ENCODE measurements at places on chromosomes 11 and 22.
A peak's percentile ranks its signal among the peaks of the same experiment; 100 is the strongest.

DNA sequence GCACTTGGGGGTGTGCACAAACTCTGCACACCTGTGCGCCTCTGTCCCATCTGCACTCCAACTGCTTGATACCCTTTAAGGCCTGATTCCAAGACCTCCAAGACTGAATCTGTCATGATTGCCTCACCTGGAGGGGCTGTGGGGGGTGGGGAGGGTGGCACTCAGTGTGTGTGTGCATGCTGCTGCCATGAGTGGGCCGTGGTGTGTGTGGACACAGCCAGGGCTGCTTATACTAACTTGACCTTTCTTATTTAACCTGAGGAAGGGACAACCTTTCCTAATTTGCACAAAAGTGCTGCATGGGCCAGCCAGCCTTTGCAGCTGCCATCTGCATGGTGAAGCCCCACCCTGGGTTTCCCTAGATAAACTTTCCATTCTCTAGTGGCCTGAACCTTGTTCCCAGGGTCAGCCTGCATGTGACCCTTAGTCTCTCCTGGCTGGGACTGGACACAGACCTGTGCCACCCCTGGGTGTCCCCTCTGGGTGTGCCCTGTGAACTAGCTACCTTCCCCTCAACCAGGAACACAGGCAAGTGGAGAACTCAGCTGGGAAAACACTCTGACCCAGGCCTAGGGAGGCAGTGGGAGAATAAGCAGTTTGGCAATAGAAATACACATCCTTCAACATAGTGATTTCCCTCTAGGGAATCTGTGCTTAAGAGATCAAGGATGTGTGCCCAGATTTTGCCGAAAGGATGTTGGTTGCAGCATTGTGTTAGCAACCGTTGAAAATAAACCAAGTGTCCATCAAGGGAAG, 45.4 kb upstream of the DKK3 start:
- no peak for DNase-seq

GRCh38 chr11:75850787-75851186, 35.8 kb downstream of the UVRAG start:
- no peak for DNase-seq

- DNase-seq: no peak
Measured at GRCh38 chr11:44915621-44916020, 35.1 kb downstream of the TP53I11 start.

- DNase-seq: no peak
Measured at GRCh38 chr11:90842681-90843080, 619.8 kb upstream of the CHORDC1 start.

DNA sequence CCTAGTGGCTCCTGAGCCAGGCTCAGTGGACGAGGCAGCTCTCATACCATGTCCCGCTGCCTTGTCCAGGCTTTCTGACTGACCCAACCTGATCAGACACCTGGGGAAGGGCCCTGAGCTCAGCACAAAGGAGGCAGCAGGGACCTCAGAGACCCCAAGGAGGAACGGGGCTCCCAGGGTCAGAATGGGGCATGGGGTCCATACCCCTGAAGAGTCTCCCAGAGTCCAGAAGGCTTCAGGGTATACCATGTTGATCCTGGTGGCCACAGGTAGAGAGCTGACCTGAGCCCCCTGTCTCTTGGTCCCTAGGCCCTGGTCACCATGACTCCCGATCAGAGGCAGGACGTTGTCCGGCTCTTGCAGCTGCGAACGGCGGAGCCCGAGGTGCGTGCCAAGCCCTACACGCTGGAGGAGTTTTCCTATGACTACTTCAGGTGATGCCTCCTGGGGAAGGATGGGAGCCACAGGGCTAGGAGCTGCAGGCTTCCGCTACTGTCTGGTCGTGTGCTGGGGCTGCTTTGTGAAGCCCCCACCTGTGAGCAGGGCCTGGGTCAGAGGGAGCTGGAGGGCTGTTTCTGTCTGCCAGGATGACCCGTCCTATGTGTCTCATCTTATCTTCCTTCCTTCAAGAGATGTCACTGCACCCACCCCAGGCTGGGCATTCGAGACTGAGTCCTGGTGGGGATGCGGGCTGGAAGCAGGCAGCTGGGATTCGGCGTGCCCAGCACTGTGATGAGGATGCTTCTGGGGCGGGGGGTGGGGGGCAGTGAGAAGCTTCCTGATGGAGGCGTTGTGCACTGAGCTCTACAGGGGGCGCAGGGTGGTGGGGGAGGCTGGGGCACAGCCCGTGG, 74.2 kb downstream of the MYO7A start:
- DNase-seq: no peak

- DNase-seq: no peak
Measured at GRCh38 chr11:73866586-73866996, 10.1 kb downstream of the COA4 start.

- DNase-seq: no peak
Measured at GRCh38 chr11:67663532-67664212, 10.8 kb downstream of the ALDH3B2 start.

DNA sequence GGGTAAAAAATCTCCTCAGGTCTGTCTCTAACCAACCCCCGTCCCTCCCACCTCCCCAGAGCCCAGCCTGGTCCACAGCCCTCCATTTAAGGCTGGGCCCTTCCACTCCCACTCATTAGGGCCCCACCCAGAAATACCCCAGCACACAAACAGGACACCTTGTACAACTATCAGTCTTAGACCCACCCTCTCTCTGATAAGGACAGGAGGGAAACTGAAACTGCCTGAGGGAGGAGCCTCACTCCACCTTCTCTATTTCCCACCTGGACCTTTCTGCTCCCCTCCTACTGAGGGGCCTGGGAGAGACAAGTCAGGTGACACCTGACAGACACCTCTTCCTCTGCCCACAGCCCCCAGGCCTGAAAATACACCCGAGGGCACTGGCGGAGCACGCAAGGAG, 90.2 kb downstream of the PLEKHA7 start:
- DNase-seq: no peak

DNA sequence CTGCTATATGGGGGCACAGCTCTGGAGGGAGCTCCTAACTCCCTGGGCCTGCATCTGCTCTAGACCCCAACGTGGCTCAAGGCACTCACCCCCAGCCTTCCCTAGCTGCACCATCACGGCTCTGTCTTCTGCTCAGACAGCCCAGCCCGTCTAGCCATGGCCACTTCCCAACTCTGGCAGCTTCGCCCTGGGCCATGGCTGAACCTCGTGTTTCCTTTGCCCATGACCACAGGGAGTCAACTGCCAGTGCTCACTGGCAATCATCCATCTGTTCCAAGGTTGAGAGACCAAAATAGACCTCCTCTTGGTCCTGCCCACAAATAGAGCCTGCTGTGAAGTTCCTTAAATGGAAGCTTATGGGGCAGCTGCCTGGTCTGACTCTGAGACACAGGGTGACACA, 5.4 kb downstream of the LMO1 start:
- no peak for DNase-seq

DNA sequence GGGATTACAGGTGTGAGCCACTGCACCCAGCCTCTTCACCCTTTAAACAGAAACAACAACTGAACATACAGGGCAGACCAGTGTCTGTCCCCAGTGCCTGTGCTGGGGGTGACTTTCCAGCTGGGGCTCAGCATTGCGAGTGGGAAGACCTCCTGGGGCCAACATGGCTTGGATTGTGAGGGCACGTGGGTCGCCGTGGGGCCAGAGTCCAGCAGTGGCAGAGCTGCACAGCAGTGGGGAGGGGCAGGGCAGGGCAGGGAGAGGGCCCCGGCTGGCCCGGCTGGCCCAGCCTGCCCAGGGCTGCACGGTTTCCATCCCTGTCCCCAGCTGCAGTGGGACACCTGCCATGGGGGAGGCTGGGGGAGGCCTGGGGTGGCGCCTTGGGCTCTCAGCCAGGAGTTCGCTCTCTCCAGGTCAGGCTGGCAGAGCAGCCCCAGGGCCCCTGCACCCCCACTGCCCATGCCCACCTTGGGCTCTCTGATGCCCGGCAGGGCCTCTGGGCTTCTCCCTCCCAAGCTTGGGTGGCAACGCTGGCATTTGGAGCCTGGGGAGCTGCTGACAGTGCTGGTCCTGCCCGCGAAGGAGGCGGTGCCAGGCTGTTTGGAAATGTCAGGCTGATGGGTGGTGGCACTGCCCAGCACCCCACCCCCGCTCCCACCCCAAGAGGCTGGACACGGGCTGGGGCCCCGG, 30.5 kb upstream of the CCDC188 start:
- no peak for DNase-seq

GRCh38 chr11:46475926-46476545, 84.5 kb upstream of the CHRM4 start:
- no peak for DNase-seq

- peak; percentile 56 for DNase-seq
Measured at GRCh38 chr22:43996170-43996980, 27.7 kb upstream of the PARVB start.

GRCh38 chr11:116046127-116046526, 541.9 kb upstream of the CADM1 start:
- DNase-seq: no peak

DNA sequence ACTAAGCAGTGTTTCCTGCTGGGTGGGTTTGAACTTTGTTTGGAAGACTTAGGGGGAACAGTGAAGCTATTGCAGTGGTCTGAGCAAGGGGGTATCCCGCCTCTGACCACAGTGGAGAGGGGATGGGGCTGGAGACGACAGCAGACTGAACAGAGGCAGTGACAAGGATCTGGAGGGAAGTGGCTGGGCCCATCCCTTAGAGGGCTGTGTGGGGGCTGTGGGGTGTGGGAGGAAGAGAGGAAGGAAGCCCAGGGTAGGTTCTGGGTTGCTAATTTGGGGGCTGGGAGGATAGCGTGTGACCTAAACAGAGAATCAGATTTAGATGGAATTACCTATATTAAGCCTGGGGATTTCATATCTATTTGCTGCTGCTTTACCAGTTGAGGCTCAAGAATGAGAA, 70.7 kb downstream of the BMAL1 start:
- DNase-seq: no peak

DNA sequence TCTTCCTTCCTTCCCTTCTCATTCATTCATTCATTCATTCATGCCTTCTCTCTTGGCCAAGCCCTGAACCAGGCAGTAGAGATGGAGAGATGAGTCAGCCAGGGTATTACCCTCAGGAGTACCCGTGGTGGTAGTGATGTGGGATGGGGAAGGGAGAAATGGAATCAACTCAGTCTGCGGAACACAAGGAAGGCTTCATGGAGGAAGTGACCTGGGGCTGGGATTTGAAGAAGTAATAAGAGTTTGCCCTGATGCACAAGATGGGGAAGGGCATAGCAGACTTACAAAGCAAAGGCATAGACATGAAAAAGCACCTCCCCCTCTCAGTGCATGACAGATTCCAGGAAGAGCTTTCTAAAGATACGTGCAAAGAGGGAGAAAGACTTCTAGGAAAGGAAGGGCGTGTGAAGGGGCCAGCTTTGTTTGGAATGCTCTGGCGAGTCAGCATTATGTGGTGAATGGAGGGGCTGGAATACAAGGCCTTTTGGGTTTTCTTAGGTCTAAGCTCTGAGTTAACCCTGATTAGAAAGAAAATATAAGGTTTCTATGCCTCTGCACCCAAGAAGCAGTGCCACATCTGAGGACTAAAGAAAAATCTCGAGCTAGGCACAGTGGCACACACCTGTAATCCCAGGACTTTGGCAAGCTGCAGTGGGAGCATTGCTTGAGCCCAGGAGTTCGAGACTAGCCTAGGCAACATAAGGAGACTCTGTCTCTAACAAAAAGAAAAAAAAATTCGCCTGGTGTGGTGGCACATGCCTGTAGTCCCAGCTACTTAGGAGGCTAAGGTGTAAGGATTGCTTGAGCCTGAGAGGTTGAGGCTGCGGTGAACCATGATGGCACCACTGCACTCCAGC, 36.4 kb upstream of the ACER3 start:
- DNase-seq: no peak

GRCh38 chr11:13316528-13316961, 39.0 kb downstream of the BMAL1 start:
- no peak for DNase-seq

GRCh38 chr11:115087791-115088190, 409.5 kb downstream of the NXPE2 start:
- no peak for DNase-seq

DNA sequence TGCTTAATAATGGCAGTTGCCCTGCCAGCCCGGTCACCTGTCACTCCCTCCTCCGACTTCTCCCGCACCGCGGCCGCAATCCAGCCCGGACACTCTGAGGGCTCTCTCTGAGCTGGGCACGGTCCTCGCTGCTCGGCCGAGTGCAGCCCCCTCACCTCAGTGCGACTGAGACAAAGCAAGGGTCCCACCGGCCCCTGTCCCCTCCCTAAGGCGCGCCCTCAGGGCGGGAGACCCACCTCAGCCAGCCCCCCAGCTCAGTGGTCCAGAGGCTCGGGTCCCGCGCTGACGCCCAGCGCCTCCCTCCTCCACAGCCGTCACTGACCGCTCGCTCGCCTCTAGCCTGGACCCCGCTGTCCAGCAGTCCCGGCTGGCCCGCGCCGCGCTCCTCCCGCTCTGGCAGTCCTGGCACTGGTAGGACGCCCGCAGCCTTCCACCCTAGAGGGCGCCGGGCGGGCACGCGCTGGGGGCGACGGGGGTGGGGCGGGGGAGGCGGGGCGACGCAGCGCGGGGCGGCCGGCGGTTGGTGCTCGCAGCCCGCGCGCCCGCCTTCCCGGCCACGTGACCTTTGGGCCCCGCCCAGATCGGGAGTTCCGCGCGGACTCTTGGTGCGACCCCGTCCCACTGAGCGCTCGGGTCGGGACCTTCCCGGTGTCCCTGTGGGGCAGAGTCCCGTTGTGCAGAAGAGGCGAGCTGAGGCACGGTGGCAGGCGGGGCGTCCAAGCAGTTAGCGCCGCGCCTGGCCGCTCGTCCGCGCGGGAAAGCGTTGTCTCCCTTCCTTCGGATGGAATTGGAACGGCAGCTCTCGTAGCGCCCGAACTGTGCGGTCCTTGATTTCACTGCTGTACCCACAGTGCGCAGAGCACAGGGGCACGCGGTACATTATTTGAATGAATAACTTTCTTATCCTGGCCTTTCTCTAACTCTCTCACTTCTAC, 7.8 kb upstream of the L3MBTL2 start:
- DNase-seq: peak; percentile 70

- DNase-seq: no peak
Measured at GRCh38 chr11:7677796-7678201, 4.5 kb upstream of the CYB5R2 start.

- no peak for DNase-seq
Measured at GRCh38 chr11:121131656-121132055, 30.6 kb downstream of the TECTA start.

- DNase-seq: peak; percentile 80
Measured at GRCh38 chr22:41780746-41781505, 19.6 kb upstream of the CCDC134 start.

DNA sequence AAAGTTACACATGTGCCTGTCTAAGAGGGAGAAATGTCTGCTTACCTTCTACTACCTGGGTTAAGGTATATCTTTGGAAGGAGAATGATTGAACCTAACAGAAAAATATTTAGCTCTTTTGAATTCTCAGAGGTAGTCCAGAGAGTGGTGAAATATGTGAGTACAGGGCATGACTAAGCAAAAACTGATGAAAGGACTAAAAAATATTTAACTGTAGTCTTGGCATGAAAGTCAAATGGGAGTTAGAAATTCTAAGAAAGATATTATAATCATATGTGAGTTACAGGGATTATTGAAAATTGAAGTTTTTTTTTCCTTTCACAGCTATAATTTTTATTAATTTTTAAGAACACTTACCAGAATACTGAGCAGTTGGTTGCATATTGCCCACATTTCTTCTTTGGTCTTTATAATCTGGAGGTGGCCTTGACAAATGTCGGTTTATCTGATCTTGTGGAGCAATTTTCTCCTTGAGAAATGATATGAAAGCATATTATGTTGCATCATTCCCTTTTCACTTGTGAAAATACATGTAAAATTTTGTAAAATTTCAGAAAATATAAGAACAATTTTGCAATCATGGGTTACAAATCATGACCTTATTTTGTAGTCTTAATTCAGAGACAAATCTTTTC, 61.4 kb upstream of the MTMR2 start:
- no peak for DNase-seq
